Epithelial cell of prostate (primary cell): ENCODE measurements at places on chromosomes 12 and 14.
A peak's percentile ranks its signal among the peaks of the same experiment; 100 is the strongest.

DNA sequence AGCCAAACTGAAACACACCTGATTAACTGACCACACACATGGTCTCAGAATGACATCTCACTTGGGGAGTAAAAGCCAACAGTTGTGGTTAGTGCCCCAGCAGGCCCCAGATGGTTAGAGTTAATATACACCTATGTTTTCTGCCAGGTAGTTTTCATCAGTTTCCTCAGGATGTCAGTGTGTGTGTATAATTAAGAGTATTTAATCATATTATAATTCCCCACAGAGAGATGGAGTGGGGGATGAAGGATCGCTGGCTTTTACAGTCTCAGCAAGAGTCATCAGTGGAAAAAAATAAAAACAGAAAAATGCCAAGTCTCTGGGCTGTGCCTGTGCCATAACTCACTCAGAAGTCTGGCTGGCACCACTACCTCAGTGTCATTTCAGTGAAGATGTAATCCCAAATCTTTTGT is 412.5 kb downstream of the ZFP36L1 start:
- DNase-seq, result no peak

DNA sequence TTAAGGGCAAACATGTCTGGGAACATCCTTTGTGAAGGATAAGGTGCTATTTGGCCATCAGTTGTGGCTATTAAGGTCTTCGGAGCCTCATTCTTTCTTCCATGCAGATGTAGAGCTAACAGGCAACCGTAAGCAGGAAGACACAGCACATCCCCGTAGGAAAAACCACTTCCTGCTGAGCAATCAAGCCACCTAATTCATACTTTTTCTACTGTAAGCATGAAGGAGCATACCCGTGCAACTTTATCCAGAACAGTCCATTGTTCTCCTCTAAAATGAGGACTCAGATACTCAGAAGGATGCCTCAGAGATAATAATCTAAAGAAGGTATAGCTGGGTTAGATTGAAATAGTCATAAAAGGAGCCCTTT is 232.0 kb downstream of the PPM1H start:
- DNase-seq, result peak; percentile 16

DNA sequence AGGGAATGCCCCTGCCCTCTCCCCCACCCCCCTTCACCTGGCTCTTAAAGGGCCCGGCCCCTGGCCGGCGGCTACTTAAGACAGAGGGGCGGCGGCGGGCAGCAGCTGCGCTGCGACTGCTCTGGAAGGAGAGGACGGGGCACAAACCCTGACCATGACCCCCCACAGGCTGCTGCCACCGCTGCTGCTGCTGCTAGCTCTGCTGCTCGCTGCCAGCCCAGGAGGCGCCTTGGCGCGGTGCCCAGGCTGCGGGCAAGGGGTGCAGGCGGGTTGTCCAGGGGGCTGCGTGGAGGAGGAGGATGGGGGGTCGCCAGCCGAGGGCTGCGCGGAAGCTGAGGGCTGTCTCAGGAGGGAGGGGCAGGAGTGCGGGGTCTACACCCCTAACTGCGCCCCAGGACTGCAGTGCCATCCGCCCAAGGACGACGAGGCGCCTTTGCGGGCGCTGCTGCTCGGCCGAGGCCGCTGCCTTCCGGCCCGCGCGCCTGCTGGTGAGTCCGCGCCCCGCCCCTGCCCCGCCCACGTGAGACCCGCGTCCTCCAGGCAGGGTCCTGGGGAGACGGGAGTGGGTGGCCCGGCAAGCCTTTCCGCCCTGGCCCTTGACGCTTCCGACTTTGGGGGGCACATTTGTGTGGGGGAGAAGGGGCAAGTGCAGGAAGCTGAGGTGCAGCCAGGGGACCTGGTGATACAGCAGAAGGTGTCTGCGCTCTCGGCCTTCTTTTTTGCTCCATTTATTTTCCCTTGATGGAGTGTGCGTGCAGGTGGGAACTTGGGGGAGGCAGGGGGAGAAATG is at the start of gene IGFBP6:
Gene IGFBP6 (plus strand): TSS at position 104 of the 790 bp plus-strand sequence. CDS start 51 bp downstream, at position 155.
- no peak for DNase-seq

DNA sequence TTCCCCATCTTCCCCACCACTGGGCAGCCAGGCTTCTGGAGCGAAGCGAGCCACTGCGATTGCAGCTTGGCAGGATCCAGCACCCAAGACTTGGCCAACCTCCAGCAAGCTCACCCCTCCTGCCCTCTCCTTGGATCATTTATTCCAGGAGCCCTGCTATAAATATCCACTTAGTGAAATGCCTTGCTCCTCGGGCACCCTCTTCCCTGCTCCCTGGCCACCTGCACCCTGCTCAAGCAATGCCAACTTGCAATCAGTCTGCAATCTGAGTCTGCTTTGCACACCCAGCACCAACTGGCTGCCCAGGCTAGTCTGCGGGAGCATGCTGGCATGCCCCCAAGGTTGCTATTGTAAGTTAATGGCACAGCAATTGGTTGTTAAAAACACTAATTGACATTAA is 666.0 kb downstream of the MED13L start:
- no peak for DNase-seq

DNA sequence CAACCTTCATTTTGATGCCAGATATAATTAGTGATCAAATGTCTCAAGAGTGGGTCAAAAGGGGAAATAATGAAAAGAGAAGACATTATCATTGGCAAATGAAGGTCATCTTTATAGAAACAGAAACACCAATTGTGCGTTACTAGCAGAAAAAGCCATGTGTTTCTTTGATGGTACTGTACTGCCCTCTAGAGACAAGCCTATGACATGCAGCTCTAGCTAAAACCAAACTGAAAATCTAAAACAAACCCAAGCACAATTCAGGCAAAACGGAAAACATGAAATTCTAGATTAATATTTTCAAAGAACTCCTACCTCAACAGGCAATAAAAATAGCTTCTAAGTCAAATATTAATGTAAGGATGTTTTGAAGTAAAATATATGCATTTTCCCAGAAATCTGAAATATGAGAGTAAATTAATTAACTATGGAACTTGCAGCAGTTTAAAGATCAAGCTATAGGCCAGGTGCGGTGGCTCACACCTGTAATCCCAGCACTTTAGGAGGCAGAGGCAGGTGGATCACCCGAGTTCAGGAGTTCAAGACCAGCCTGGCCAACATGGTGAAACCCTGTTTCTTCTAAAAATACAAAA is 115.4 kb downstream of the KLHL28 start:
- no peak for DNase-seq

GRCh38 chr12:112682586-112682985 is 109.0 kb upstream of the RPH3A start:
- no peak for DNase-seq

DNA sequence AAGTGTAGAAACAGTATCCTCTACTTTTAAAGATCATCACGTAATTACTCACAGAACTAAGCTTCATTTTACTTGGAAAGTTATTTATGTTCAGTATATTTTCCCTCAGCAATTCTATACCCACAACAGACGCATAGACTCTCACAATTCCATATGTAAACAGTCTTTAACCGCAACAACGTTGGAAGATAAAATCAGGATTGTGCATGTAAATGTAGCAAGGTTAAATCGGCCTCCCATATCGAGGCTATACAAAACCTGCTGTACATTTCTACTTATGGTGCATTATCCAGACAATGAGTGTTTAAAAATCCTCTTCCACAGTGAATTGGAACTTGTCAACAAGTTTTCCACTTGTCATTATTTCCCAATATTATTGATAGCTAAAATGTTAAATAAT is 581.1 kb downstream of the SLC16A7 start:
- no peak for DNase-seq

DNA sequence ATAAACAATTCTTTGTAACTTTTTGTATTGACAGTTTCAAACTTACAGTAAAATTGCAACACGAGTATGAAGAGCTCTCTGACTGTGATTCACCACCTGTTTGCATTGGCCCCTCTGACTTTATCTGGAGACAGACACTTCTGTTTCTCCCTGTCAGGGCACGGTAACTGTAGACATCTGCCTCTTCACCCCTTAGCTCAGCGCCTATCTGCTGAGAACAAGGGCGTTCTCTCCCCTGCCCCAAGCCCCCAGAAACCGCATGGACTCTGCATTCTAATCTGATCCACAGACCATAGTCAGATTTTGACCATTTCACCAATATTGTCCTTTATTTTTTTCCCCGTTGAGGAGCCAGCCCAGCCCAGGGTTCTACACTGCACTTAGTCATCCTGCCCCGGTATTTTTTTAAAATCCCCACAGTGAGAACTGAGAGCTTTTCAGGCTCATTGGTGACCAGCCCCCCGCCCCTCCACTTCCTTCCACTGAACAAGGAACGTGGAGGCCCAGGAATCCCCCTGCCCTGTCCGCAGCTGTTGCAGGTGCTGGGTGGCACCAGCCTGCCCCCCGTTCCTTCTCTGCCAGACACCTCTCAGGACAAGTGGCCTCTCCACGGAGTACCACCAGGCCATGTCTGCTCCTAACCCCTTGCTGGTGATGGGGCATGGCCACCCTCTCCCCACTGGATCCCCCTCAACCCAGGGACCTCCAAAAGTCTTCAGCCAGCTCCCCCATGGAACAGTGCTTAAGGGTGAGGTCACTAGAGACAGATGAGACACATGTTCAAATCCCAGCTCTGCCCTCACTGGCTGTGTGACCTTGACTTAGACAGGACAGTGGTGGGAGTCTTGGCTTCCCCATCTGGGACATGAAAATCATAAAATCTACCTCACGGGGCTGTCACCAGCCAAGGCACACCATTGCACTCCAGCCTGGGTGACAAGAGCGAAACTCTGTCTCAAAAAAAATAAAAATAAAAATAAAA is 11.2 kb downstream of the RHOF start:
- DNase-seq, result no peak

GRCh38 chr12:22250762-22251161 is 83.7 kb downstream of the ST8SIA1 start:
- DNase-seq, result no peak

- no peak for DNase-seq
These were observed 47.9 kb downstream of the FBXW8 start for GRCh38 chr12:116958402-116959197.

- no peak for DNase-seq
These were observed 173.9 kb upstream of the LHX5 start for GRCh38 chr12:113645603-113646002.

DNA sequence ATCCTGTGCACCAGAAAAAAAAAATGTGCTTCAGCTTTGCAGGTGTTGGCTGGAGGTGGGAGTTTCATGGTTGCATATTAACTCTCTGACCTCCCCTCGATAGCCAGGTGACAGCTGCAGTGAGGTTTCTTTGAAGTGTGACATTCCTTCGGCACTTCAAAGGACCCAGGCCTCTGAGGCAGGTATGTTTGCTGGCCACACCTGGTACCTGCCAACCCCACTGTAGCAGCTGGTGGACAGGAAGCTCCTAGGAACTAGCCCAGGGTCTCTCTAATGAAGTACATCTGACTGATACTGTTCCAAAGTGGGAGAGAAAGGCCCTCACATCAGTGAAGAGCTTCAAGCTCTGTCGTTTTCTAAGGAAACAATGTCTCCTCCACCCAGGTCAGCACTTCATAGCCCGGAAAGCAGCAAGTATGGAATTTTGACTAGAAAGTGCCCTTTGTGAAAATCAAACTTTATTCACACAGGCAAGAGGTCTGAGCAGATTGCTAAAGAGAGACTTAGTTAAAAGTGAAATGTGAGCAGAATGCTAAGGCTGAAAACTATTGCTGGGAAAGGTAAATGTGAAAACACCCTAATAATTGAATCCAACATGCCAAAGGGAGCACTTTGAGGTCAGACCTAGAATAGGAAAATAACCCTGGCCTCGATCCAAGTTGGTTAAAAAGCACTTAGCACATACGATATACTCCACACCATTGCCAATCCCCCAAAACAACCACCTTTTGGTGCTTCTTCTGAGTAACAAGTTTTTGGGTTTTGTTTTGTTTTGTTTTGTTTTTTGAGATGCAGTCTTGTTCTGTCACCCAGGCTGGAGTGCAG is 71.3 kb downstream of the PHLDA1 start:
- DNase-seq, result no peak

- no peak for DNase-seq
These were observed 80.0 kb downstream of the BORCS5 start for GRCh38 chr12:12436831-12437345.

- no peak for DNase-seq
These were observed 19.4 kb downstream of the OTOGL start for GRCh38 chr12:80118565-80119324.
